Stimulated activated CD4-positive, alpha-beta T cell treated with anti-CD3 and anti-CD28 coated beads, TNF-alpha, amount 100 ng/mL, for 1 hour (primary cell): ENCODE measurements at places on chromosomes 4 and X.

GRCh38 chr4:3492741-3493719 is 29.9 kb downstream of the DOK7 start:
- no peak for DNase-seq

- DNase-seq, result no peak
Measured at GRCh38 chrX:45850775-45851433, 650.2 kb upstream of the DIPK2B start.

DNA sequence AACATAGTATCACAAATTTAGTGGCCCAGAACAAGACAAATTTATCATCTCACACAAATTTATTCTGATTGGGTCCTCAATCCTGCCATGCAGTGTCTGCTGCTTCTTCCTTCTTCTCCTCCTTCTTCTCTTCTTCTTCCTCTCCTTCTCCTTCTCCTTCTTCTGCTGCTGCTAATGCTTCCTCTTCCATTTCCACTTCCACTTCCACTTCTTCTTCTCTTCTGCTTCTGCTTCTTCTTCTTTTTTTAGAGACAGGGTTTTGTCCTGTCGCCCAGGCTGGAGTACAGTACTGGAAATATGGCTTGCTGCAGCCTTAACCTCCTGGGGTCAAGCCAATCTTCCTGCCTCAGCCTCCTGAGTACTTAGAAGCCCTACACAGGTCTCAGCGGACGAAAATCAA is 37.5 kb downstream of the FGFBP1 start:
- DNase-seq, result no peak

DNA sequence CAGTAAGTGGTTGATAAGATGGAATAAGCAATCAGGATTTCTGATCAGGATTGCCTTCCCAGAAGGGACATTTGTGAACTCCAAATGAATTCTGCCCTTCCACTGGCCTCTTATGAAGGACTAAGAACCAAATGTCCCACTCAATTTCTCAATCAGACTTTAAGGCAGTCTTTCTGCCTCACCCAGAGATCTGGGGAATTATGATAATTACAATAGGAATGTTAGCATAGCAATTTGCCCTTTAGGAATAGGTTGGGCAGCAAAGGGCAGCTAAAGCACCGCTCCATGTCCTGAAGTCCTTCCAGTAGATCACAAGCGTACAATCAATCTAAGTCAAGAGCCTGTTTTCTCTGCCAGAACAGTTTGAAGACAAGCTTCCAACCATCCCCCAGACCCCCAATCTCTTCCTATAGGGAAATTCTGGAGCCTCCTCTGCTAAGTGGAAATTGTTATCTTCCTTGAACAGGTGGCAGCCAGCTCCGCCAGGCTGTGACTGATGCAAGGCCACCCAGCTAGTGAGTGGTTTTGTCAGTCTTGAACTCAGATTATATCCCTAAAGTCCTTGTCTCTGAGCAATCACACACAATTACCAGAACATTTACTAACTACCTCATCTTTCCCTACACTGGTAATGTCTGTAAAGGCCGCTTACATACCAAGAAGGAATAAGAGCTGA is 18.6 kb downstream of the NKX3-2 start:
- DNase-seq, result no peak

DNA sequence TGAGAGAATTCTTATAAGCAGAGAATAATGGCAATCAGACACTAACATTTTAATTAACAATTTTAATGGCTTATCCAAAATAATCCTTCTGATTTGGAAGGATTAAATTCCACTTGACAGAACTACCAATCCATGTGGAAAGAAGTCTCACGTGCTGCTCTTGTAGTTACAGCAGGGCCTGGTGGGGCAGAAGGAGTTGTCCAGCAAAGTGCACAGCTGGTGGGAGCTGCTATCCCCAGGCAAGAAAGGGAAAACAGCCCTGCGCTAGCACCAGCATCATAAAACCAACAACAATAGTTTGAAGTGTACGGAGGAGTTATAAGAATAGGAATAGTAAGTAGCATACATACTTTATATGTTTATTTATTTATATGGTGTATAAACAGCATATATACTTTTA is 127.4 kb upstream of the TRIM2 start:
- no peak for DNase-seq

GRCh38 chr4:1201851-1202525 is 29.6 kb upstream of the SPON2 start:
- DNase-seq, result peak; percentile 68
